PC-9 (cell line): ENCODE measurements at places on chromosomes 3 and 15.

- DNase-seq = no peak
These were observed 149.1 kb downstream of the CTNNB1 start for GRCh38 chr3:41348401-41348800.

DNA sequence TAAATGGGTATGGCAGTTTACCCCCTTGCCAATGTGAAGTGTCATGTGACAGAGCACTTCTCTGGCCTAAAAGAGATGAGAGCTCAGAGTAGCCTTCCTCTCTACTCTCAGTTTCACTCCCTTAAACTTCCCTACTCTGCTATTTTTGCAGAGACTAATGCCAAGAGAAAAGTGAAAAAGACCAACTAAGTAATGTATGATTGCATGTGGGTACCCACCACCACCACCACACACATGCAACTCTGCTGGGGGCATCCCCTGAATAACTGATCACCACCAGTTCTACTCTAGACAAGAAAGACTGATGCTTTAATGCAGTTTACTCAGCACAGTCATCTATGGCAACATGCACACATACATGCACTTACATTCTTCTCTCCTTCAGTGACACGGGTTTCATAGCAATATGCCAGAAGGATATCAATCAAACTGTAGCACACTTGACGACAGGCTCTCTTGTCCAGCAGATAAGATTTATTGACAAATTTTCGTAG, 31.3 kb downstream of the SHQ1 start:
- DNase-seq = no peak

- DNase-seq = peak; percentile 60
These were observed 21.2 kb downstream of the GCSAM start for GRCh38 chr3:112111785-112112402.

- no peak for DNase-seq
These were observed 4.0 kb downstream of the MUC4 start for GRCh38 chr3:195807681-195808121.

- no peak for DNase-seq
These were observed 27.0 kb downstream of the OPA1 start for GRCh38 chr3:193620057-193620456.

GRCh38 chr3:112365636-112366035, 32.7 kb downstream of the CD200 start:
- no peak for DNase-seq

- no peak for DNase-seq
These were observed 462.2 kb upstream of the MDFIC2 start for GRCh38 chr3:70774641-70775040.

GRCh38 chr3:17360991-17361390, 381.4 kb downstream of the TBC1D5 start:
- DNase-seq = no peak

GRCh38 chr3:135366816-135367215, 571.8 kb downstream of the EPHB1 start:
- DNase-seq = no peak

DNA sequence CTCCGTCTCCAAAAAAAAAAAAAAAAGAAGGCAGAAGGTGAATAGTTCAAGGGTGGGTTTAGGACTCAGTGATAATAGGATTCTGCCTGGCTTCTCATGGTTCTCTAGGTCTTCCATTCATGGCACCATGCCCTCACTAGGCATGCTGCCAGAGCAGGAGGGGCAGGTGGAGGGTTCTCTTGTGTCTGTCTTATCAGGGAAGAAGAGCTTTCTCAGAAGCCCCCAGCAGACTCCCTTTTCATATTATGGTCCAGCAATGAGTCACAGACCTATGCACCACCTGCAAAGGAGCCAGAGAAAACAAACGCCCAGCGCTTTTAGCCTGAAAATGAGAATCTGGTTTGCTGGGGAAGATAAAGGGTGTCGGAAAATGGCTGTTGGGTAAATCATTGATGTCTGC, 3.0 kb downstream of the CCR2 start:
- DNase-seq = no peak

DNA sequence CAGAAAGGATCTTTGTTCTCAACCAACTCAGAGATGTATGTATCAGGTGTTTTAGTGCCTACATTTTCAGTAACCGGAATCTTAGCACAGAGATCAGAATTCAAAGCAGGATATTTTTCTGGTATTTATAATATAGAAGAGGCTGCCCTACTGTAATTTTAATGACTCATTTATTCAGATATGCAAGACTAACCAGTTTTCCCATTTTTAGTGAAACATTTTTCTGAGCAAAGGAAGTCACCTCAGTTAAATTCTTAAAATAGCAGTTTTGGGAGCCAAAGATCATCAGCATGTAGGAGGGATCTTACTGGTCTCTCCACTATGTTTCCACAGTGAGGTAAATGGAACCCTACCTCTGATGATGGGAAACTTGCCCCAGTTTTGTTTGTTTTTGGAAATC, 42.0 kb downstream of the SRP14 start:
- DNase-seq = peak; percentile 49

- DNase-seq = peak; percentile 59
These were observed 526 bp downstream of the GPD1L start for GRCh38 chr3:32106929-32107362.

DNA sequence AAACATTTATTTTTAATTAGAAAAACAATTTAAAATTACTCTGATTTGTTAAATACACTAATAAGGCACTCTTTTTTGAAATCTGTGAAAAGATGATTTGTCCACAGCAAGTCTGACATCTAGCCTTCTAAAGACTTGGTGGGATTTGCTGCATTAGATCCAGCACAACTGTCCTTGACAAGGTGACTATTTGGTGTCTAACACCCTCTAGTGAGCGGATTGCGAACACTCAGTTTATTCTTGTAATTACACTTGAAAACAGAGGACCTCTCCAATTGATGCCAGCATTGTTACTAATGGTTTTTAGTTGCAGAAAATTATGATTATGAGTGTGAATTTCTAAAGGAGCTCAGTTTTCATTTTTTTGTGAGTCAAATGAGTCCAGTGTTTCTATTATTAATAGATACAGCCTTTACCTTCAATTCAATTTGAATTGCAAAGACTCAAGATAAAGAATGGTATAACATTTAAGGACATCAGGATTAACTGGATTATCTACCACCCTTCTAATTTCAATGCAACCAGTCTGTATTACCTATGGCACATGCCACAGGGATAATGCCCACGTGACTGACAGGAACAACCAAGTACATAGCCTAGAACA, 29.7 kb upstream of the STRIT1 start:
- DNase-seq = peak; percentile 62

GRCh38 chr15:68184616-68185480, 20.3 kb downstream of the CALML4 start:
- DNase-seq = no peak

- no peak for DNase-seq
These were observed 282.4 kb downstream of the ARPP21 start for GRCh38 chr3:35921718-35922117.

DNA sequence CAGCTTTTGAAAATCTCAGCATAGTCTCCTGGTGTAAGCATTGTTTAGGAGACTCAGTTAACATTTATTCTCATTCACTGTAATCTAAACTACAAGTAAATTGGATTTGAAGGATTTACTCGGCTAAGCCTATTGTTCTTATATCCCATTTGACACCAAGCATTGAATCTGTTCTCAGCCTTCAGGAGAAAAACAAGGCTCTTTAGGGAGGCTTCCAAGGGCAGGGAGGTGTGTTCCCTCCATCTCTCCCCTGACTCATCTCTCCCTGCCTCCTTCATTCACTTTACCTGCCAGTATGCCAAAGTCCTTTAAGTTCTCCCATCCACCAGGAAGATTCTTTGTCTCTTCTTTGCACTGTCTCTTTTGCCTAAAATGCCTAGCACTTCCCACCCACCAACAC, 347.8 kb downstream of the MFSD1 start:
- DNase-seq = no peak

DNA sequence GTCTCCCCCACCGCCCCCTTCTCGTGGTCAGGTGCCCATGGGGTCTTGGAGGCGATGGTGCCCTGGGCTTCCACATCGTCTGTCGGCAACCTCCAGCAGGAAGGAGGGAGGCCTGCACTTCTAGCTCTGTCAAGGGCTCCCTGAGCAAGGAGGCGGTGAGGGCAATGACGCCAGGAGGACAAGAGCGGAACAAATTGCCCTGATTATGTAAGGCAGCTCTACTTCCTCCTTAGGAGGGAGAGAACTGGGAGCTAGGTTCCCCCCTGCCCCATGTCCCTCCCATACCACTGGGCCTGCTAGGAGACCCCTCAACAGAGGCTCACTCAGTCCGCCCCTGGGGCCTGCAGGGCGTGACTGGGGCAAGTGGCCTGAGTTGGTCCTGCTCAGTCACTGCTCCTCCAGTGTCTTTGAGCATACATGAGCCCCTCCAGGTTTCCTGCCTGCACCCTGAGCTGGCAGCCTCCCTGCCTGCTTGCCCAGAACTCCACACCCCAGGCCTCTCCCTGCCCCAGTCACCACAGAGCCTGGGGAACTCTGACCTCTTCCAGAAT, 56.1 kb downstream of the CACNA2D2 start:
- DNase-seq = no peak

GRCh38 chr3:21938267-21938681, 187.3 kb upstream of the ZNF385D start:
- no peak for DNase-seq

- no peak for DNase-seq
These were observed 36.8 kb upstream of the KLHL25 start for GRCh38 chr15:85831415-85832113.

DNA sequence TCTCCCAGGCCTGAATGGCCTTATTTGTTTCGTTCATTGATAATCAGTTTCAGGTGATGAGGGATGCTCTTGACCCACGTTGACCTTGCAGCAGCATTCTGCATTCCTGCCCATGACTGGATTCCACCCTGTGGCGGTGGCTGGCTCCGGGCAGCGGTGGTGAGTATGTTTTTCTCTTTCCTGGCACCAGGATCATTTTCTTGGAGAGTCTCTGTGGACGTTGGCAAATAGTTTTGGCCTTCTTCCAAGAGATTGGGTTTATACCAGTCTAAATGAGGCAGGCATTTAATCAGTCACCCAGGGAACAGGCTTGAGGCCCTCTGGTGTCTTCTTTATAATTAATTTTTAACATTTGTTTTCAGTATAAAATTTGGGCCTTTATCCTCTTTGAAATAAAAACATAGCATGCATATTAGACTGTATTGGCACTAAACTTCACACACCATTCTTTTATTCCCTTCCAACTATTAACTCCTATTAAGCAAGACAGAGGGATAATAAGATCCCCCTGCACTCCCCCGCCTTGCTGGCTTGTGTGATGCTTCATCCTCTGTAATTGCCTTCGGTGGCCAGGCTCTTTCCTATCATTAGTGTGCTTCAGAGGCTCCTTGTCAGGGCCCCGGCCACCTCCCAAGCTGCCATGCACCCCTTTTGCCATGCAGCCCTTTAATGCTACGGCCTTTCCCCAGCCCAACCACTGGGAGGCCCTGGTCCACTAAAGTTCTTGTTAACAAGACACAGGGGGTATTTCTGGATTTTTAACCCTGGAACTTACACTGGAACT, 176.2 kb upstream of the TOPAZ1 start:
- peak; percentile 38 for DNase-seq

- no peak for DNase-seq
These were observed 34.8 kb upstream of the EOMES start for GRCh38 chr3:27756877-27757276.

DNA sequence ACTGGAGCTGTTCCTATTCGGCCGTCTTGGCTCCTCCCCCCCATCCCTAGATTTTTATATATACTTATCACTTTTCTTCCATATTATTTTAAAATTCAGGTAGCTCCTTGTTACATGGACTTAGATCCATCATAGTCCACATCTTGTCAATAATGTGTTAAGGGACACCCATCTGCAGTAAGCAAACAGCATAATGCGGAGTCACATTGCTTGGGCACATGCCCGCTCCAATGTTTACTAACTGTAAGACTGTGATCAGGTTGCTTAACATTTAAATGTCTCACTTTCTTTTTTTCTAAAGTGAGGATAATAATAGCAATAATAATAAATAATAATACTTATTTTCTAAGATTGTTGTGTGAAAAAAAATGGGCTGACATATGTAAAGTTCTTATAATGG, 303.2 kb upstream of the SOX14 start:
- DNase-seq = no peak

DNA sequence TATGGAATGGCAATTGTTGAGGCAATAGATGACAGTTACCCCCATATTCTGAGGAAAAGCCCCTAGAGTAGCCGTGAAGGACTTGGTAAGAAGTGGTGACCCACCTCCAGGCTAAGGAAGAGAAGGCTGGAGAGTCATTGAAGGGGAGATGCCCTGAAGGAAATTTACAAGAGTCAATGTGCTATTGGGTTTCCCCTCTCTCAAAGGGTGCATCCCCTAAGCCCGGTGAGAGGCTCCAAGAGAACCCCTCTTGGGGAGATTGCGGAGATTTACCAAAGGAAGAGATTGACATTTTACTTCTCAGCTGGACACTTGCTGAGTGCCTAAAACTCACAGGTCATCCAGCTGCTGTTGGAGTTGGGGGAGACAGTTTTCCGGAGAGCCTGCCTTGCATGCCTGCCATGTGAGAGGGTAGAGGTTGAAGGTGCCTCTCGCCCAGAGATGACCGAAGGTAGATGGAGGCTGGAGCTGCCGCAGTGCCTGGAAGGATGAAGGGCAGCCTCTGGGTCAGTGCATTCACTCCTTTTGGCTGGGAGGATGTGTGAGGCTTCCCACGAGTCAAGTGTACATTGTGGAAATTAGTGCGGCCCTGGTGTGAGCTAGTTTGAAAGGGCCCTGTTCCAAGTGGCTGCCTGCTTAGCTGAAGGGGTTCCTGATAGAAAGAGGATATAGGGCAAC, 30.7 kb downstream of the MESD start:
- no peak for DNase-seq

DNA sequence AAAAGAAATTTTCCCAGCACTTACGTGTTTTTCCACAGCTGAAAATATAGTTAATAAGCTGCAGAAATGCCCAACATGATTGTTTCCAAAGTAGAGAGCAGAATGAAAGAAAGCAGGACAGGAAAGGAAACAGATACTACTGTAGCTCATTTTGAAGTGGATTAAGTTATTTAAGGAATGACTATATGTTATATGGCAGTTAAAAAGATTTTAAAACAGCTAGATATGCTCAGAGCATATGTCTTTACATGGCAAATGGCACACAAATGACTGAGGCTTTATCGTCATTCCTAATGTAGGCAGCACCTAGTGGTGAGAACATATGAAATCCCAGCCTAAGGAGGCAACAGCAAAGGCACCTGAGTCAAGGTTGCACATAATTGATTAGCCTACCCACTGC, 106.6 kb upstream of the SEMA6D start:
- DNase-seq = no peak

GRCh38 chr3:169659096-169659819, 4.3 kb downstream of the MECOM start:
- DNase-seq = no peak
